H9 (cell line): ENCODE measurements at places on chromosomes 11 and 22. TPM values are rescaled to one million over a fixed set of nuclear protein-coding genes. Genes with fewer than 3 reads are reported as not detected.

Gene DEFB131B
- total RNA-seq, result not detected in 2 replicates

Gene GAL3ST3
- 17.2 and 19.8 TPM in 2 replicates for total RNA-seq

GRCh38 chr11:74932797-74933196 is 16.1 kb downstream of the XRRA1 start:
- no peaks in the 10 kb centered on the region for H3K27me3 ChIP-seq
- no peak for DNase-seq
- H3K27ac ChIP-seq, result no peak overlapping the region
- H3K4me1 ChIP-seq, result no peaks in the 10 kb centered on the region
- no peak overlapping the region for H3K4me3 ChIP-seq
- peaks cover 19% of the 10 kb centered on the region for H3K36me3 ChIP-seq

Gene CD81
- total RNA-seq, result 246 and 250 TPM in 2 replicates

GRCh38 chr11:21465203-21465602 is 727.7 kb upstream of the ANO5 start:
- no peaks in the 10 kb centered on the region for H3K36me3 ChIP-seq
- no peak overlapping the region for H3K27ac ChIP-seq
- no peak overlapping the region for H3K4me3 ChIP-seq
- H3K27me3 ChIP-seq, result no peaks in the 10 kb centered on the region
- H3K4me1 ChIP-seq, result 0 out of 2 replicates have a peak, but pooled peaks cover 3% of the 10 kb centered on the region
- DNase-seq, result no peak

DNA sequence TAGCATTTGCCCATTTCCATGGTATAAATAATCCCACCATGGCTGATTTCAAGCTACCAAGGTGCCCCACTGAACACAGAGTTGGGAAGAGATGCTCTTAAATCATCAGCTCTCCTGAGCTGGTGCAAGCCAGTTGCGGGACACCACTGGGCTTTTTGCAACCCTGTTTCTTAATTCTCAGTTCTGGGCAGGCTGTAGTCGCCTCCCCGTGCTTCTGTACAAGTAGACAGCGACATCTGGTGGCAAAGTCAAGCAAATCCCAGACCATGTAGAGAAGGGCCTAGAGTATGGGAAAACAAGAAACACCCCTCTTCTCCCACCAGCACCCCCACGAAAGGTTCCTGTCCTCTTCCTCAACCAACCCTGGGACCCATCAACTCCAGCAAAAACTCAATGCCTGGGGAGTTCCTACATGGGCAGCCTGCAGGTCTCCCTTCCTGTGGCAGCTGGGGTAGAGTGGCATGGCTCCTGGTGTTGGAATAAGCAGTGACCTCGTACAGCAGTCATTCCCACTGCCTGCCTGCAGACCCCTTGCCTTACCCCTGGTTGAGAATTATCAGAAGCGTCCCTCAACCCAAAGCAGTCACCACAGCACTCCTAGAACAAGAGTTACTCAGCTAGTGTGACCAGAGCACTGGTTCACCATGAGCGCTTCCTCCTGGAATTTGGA is 68.4 kb downstream of the IGLL5 start:
- no peaks in the 10 kb centered on the region for H3K4me1 ChIP-seq
- H3K27ac ChIP-seq, result no peak overlapping the region

GRCh38 chr11:35260342-35260985 is 121.5 kb downstream of the CD44 start:
- H3K27me3 ChIP-seq, result no peaks in the 10 kb centered on the region
- no peak overlapping the region for H3K27ac ChIP-seq
- no peaks in the 10 kb centered on the region for H3K4me1 ChIP-seq
- no peaks in the 10 kb centered on the region for H3K36me3 ChIP-seq
- no peak overlapping the region for H3K4me3 ChIP-seq
- no peak for DNase-seq

GRCh38 chr22:36478966-36479365 is 2.5 kb downstream of the TXN2 start:
- H3K4me1 ChIP-seq, result no peaks in the 10 kb centered on the region
- DNase-seq, result no peak
- H3K27ac ChIP-seq, result no peak overlapping the region
- peaks cover 42% of the 10 kb centered on the region for H3K36me3 ChIP-seq

DNA sequence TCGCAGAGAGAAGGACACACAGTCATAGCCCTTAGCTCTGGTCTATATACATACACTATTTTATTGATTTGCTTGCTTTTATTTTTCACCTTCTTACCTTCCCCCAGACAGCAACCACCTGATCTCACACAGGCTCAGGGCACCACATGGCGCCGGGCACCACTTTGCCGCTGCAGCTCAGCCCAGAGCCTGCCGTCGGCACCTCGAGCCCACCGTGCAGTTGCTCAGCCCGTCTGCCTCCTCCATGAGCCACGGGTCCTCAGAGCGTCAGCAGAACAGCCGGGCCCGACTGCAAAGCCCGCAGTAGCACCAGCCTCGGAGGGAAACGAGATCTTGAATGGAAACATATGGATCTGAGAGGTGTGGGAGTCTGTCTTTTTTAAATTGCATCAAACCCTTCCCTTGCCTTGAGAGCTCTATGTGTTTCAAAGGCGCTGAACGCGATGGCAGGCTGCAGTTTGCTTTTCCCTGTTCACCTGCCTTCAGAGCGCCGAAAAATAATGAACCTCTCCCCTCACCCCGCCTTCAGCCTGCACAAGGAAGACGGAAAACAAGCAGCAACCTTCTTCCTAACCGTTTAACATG is 505.4 kb downstream of the MN1 start:
- H3K27me3 ChIP-seq, result no peaks in the 10 kb centered on the region
- no peak overlapping the region for H3K4me3 ChIP-seq
- no peak overlapping the region for H3K27ac ChIP-seq
- no peak for DNase-seq
- H3K4me1 ChIP-seq, result peaks cover 2% of the 10 kb centered on the region
- H3K36me3 ChIP-seq, result no peaks in the 10 kb centered on the region

GRCh38 chr11:22479208-22479607 is 141.0 kb downstream of the SLC17A6 start:
- no peaks in the 10 kb centered on the region for H3K36me3 ChIP-seq
- no peak overlapping the region for H3K27ac ChIP-seq
- no peaks in the 10 kb centered on the region for H3K4me1 ChIP-seq
- H3K27me3 ChIP-seq, result no peaks in the 10 kb centered on the region
- H3K4me3 ChIP-seq, result no peak overlapping the region

- DNase-seq, result no peak
- H3K36me3 ChIP-seq, result no peaks in the 10 kb centered on the region
- no peak overlapping the region for H3K27ac ChIP-seq
- no peak overlapping the region for H3K4me3 ChIP-seq
- H3K27me3 ChIP-seq, result no peaks in the 10 kb centered on the region
Measured at GRCh38 chr11:111039982-111040381, 205.5 kb upstream of the POU2AF2 start.

Gene WEE1
- total RNA-seq, result 136 and 142 TPM in 2 replicates

Gene MMP11
- total RNA-seq, result 4.9 and 5.3 TPM in 2 replicates

- peaks cover 8% of the 10 kb centered on the region; the same call in 1 of the 2 replicates for H3K4me1 ChIP-seq
- H3K4me3 ChIP-seq, result peak overlapping the region; percentile 83
- H3K36me3 ChIP-seq, result peaks cover 5% of the 10 kb centered on the region; the same call in 1 of the 2 replicates
- H3K27ac ChIP-seq, result no peak overlapping the region
- DNase-seq, result no peak
Measured at GRCh38 chr22:17370026-17370765, 936 bp downstream of the CECR2 start.

- H3K27ac ChIP-seq, result no peak overlapping the region
- no peaks in the 10 kb centered on the region; the same call in 2 of the 3 replicates for H3K36me3 ChIP-seq
- H3K27me3 ChIP-seq, result no peaks in the 10 kb centered on the region
- peaks cover 14% of the 10 kb centered on the region for H3K4me1 ChIP-seq
- peak; percentile 69 for DNase-seq
Measured at GRCh38 chr11:71251761-71252268, 562 bp downstream of the SHANK2 start.

Gene TYR
- not detected in 2 replicates for total RNA-seq

GRCh38 chr11:27468209-27468994 is 4.2 kb downstream of the LGR4 start:
- peaks cover 10% of the 10 kb centered on the region; the same call in 1 of the 2 replicates for H3K4me1 ChIP-seq
- H3K27ac ChIP-seq, result no peak overlapping the region
- H3K27me3 ChIP-seq, result no peaks in the 10 kb centered on the region
- no peak for DNase-seq

GRCh38 chr11:125372911-125373310 is 123.2 kb downstream of the FEZ1 start:
- H3K27me3 ChIP-seq, result no peaks in the 10 kb centered on the region; the same call in 1 of the 2 replicates
- DNase-seq, result no peak
- no peak overlapping the region for H3K4me3 ChIP-seq
- no peak overlapping the region for H3K27ac ChIP-seq
- H3K4me1 ChIP-seq, result peaks cover 24% of the 10 kb centered on the region

Gene CCDC87
- 0.88 and 1.1 TPM in 2 replicates for total RNA-seq

DNA sequence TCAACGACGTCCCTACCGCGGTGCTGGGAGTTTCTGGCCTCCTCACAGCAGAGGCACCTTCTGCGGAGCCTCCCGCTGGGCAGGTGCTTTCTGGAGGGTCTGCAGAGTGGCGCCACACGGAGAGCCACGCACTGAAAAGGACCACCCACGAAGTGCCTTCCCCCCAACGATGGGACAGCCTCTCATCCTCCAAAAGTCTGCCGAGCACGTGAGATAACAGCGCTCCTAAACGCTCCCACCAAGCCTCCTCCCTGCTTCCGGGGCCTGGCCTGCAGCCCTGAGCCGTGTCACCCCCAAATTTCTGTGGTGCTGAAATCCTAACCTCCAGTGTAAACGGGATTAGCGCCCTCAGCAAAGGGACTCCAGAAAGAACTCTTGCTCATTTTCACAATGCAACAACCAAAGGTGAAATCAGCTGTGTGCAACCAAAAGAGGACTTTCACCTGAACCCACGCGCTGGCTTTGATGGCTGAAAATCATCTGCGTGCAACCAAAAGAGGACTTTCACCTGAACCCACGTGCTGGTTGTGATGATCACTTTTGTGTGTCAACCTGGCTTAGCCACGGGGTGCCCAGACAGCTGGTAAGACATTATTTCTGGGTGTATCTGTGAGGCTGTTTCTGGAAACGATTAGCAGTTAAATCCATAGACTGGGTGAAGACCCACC is 924.6 kb downstream of the BRD1 start:
- no peak overlapping the region for H3K4me3 ChIP-seq
- no peaks in the 10 kb centered on the region for H3K36me3 ChIP-seq
- no peaks in the 10 kb centered on the region for H3K27me3 ChIP-seq
- DNase-seq, result no peak

DNA sequence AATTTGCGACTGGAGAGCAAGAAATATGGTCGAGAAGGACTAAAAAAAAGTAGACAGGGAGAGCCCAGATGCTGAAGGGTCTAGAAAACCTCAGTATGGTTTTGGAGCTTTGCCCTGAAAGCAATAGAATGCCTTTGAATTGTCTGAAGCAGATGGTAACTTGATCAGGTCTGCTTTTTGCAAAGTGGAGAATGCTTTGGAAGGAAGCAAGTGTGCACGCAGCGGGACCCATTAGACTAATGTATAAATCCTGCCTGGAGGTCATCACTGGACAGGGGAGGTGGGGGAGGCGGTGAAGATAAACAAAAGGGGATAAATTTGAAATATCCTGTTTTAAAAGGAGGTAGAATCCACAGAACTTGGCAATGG is 757 bp upstream of the HINFP start:
- no peak for DNase-seq
- H3K4me1 ChIP-seq, result peaks cover 4% of the 10 kb centered on the region; the same call in 1 of the 2 replicates
- H3K4me3 ChIP-seq, result peak overlapping the region; percentile 94
- H3K27ac ChIP-seq, result no peak overlapping the region

DNA sequence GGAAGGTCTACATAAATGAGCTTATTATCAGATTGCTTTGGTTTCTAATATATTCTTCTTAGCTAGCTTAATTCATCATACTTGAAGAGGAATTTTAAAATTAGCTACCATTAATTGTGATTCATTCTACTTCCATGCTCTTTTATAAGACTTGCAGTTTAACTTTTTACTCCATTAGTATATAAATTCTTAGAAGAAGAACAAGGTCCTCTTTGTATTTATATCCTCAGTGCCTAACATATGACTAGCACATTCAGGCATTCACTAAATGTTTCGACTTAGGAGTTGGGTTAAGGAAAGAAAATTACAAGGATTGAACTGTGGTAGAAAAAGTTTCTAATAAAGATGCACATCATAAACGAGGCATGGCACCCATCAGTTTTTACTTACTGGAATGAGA is 1135.5 kb downstream of the JRKL start:
- no peak overlapping the region for H3K4me3 ChIP-seq
- peaks cover 2% of the 10 kb centered on the region; the same call in 1 of the 3 replicates for H3K36me3 ChIP-seq
- DNase-seq, result no peak

- peaks cover 2% of the 10 kb centered on the region; the same call in 1 of the 2 replicates for H3K27me3 ChIP-seq
- H3K36me3 ChIP-seq, result no peaks in the 10 kb centered on the region
- H3K27ac ChIP-seq, result no peak overlapping the region
- no peak for DNase-seq
Measured at GRCh38 chr11:119612814-119613213, 116.2 kb downstream of the NECTIN1 start.

- no peak overlapping the region for H3K4me3 ChIP-seq
- no peaks in the 10 kb centered on the region for H3K27me3 ChIP-seq
- no peaks in the 10 kb centered on the region for H3K36me3 ChIP-seq
- no peak for DNase-seq
- H3K4me1 ChIP-seq, result no peaks in the 10 kb centered on the region
- H3K27ac ChIP-seq, result no peak overlapping the region
Measured at GRCh38 chr11:2012440-2012839, 14.8 kb upstream of the H19 start.

DNA sequence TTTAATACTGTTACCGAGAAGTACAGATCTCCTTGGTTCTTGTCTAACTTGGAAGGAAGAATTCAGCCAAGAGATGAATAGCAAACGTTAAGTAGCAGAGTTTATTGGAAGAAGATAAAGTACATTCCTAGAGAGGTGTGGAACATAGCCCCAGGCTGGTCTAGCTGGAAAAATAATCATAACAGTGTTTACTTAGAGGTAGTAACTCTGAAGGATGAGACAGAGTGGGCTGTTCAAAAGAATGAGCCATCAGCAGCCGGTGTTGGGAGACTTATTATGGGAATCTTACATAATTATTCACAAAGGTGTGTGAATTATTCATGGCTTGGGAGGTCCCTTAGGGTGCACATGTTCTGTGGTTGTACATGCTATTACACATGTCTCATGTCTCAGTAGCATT is 276.5 kb downstream of the LUZP2 start:
- 0 out of 2 replicates have a peak, but pooled peaks cover 9% of the 10 kb centered on the region for H3K36me3 ChIP-seq
- no peak overlapping the region for H3K27ac ChIP-seq
- no peak for DNase-seq
- H3K27me3 ChIP-seq, result no peaks in the 10 kb centered on the region

GRCh38 chr11:86294026-86294425 is 8.0 kb upstream of the HIKESHI start:
- H3K4me1 ChIP-seq, result no peaks in the 10 kb centered on the region
- H3K36me3 ChIP-seq, result no peaks in the 10 kb centered on the region
- H3K4me3 ChIP-seq, result no peak overlapping the region
- no peak overlapping the region for H3K27ac ChIP-seq
- no peak for DNase-seq
- no peaks in the 10 kb centered on the region for H3K27me3 ChIP-seq

DNA sequence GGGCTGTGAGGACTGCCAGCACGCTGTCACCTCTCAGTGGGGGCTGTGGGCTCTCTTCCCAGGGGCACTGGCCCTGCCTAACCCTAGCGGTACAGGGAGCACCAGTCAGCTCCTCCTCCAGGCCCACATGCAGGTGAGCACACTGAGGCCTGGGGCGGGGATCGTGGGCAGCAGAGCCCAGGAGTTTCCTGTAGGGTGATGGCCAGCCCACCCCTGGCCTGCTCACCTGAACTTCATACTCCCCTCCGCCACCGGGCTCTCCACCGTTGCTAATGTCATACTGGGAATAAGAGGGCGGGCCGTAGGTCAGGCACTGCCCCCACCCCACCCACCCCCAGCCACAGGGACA is 10.0 kb upstream of the TREH start:
- H3K36me3 ChIP-seq, result no peaks in the 10 kb centered on the region
- no peaks in the 10 kb centered on the region for H3K27me3 ChIP-seq
- DNase-seq, result no peak
- H3K27ac ChIP-seq, result no peak overlapping the region
